ENCODE measurements at places on chromosomes 13 and 19.

DNA sequence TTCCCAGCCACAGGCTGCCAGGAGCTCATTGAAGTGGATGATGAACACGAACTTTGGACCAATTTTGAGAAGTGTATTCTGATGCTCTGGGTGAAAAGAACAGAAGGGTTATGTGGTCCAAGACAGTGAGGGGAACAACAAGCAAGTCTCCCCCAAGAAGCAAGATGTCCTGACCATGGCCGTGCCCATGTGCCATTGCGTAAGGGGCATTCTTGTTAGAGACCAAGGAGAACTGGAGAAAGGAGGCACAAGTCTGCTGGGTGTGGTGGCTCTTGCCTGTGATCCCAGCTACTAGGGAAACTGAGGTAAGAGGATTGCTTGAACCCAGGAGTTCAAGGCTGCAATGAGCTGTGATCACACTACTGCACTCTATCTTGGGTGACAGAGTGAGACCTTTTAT, 27.0 kb upstream of the UBAC2 start:
- DNase-seq, result no peak

DNA sequence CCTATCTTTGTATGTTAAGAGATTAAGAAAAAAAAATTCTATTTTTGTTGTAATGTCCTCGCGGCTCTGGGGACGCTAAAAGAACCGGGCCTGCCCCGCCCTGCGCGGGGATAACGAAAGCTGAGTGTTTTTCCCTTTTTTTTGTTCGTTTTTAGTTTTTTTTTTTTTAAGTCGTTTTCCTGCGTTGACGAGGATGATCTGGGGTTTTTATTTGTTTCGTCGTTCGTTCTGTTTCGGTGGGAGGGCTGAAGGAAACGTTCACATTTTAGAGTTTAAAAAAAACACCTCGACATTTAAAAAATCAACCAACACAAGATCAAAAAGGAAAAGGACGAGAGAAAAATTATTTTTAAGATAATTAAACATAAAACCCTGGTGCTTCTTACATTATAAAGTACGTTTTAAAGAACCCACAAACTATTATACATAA, 5.6 kb downstream of the LYL1 start:
- no peak for DNase-seq

GRCh38 chr13:43431290-43431716, 355.5 kb downstream of the ENOX1 start:
- DNase-seq, result no peak

DNA sequence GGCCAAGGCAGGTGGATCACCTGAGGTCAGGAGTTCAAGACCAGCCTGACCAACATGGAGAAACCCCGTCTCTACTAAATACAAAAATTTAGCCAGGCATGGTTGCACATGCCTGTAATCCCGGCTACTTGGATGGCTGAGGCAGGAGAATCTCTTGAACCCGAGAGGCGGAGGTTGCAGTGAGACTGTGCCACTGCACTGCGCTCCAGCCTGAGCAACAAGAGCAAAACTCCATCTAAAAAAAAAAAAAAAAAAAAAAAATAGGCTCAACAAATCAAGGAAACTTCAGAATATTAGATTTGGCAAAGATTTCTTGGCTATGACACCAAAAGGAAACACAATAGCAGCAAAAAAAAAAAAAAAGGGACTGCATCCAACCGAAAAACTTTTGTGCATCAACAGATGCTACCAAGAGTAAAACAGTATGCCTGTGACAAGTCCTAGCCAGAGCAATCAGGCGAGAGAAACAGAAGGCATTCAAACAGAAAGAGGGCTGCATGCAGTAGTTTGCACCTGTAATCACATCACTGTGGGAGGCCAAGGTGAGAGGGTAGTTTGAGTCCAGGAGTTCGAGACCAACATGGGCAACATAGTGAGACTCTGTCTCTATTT, 23.8 kb downstream of the ZNF160 start:
- DNase-seq, result no peak

GRCh38 chr13:89695343-89696257, 1651.9 kb upstream of the MIR17HG start:
- peak; percentile 21 for DNase-seq

DNA sequence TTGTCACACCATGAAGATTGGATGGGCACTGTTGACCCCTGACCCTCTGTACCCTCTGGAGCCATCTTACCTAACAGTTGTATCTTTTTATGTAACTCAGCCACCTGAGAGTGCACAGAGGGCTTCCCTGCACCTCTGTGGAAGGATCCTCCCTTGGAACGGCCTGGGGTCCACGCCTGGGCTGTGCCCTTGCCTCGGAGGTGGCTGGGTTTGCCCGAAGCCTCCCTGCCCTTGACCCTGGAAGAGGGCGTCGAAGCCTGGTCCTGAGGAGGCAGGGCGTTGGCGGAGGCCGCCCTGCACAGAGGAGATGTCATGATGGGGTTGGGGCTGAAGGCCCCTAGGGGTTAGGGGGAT, 241 bp downstream of the ODAD3 start:
- DNase-seq, result no peak

- no peak for DNase-seq
Observed at GRCh38 chr13:22187329-22187728, 516.5 kb downstream of the FGF9 start.

DNA sequence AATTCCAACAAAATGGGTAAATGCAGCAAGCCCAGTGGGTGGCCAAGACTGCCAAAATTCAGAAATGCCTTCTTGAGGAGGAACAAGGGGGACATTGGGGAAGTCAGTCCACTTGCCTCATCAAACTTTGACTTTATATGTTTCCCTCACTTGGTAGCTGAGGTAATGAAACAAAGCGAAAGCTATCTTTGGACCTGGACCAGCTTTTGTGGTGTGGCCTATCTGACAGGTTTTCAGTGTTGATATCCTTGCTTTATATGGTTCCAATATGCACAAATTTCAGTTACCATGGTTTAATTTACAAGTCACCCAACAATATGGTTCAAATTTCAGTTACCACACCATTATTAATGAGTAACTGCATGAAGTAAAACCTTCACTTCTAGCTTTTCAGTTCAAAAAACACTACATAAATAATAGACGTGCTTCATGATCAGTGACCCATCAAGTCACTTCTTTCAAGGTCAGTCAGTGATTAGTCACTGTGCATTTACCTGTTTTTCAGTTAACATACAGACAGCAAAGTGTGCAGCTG, 17.7 kb upstream of the POU4F1 start:
- DNase-seq, result no peak

- peak; percentile 34 for DNase-seq
Observed at GRCh38 chr13:41960211-41960636, 685 bp downstream of the VWA8 start.

DNA sequence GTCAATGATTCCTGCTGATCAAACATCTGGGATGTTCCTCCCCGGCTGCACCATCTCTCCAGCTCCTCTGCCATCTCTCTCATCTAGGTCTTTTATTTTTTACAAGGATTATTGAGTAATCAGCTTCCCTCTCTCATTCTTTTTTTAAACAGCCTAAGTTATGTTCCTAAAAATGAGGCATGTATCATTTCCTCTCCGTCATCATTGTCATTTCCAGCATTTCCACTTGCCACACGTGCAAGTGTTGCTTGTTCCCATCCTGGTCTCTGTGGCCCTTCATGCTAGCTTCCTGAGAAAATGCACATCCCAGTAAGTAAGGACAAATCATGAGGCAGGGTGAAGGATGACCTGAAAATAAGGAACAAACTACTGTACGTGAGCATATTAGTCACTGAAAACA, 102.7 kb upstream of the POSTN start:
- DNase-seq, result no peak

GRCh38 chr19:45870798-45871197, 6.7 kb downstream of the FOXA3 start:
- DNase-seq, result no peak

DNA sequence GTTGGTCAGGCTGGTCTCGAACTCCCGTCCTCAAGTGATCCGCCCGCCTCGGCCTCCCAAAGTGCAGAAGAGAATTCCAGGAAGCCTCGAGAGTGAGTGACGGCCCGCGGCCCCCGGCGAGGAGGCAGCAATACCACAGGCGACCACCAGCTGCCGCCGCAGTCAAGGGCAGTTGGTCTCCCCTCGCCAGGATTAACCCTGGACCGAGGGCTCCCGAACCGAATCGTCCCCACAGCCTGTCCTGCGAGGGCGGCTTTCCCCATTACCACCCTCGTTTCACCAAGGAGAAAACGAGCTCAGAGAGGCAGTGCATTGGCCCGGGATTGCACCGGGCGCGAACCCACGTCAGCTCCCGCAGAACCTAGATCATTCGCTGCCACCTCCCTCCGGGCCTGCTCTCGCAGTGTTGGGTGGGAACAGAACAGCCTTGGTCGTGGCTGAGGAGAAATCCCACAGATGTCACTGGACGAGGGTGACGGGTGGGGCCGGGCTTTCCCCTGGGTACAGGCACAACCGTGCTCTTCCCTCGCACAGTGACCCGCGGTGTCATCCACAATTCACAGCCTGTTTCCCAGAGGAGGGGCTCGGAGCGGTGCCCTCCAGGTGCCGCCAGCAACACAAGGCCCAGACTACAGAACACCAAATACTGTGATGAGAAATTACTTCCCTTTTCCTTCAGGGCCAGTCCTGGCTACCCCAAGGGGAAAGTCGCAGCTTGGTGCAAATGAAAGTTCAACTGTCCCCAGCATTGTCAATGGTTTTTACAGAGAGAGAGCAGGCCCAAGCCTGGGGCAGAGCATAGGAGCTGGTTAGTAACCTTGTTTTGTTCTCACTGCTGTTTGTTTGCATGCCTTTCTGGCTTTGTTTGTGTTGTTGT, 24.8 kb downstream of the C2CD4C start:
- DNase-seq, result no peak

All from G401 (cell line).